ENCODE measurements at places on chromosomes 11 and 22.
A peak's percentile ranks its signal among the peaks of the same experiment; 100 is the strongest.

GRCh38 chr11:134045799-134046635, 22.9 kb upstream of the JAM3 start:
- peak; percentile 16 for DNase-seq

DNA sequence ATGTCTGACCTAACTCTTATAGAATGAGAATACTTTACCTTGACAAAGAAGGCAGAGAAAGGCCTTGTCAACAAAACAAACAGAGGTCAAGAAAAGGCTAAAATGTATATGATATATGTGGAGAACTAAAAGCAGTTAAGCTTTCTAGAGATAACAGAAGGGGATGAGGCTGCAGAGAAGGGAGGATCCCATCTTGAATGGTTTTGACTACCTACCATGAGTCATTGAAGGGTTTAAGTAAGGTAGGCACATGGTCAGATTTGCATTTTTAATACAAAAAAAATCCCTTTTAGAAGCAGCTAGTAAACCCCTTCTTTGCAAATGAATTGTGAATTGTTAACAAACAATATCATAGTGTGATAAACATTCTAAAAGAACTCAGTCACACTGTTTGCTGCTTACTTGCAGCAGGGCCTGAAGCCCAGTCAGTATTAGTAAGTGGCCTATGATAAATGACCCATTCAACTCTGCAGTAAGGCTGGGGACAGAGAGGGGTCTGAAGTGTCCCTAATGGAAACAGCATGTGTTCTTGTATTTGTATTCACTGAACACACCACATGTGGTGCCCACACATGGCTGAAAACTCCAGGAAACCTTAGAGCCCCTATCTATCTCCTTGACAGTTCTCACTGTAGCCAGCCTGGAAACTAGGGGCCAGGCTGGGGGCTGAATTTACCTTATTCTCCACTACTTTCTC, 328.8 kb upstream of the PITPNB start:
- DNase-seq = no peak

GRCh38 chr22:41891407-41891806, 23.5 kb downstream of the SHISA8 start:
- no peak for DNase-seq

- DNase-seq = no peak
Measured at GRCh38 chr11:84799112-84799511, 828.0 kb downstream of the DLG2 start.

- no peak for DNase-seq
Measured at GRCh38 chr11:72236083-72236697, 7.8 kb downstream of the PHOX2A start.

GRCh38 chr11:110454609-110455008, 24.9 kb downstream of the FDX1 start:
- DNase-seq = no peak

Data from stimulated activated CD4-positive, alpha-beta T cell treated with anti-CD3 and anti-CD28 coated beads, Interleukin-1b, Interleukin-23, amount 100 ng/mL, for 48 hours (primary cell).